ENCODE measurements at places on chromosomes 16 and 17. TPM values are rescaled to one million over a fixed set of nuclear protein-coding genes. Genes with fewer than 3 reads are reported as not detected.
A peak's percentile ranks its signal among the peaks of the same experiment; 100 is the strongest.

DNA sequence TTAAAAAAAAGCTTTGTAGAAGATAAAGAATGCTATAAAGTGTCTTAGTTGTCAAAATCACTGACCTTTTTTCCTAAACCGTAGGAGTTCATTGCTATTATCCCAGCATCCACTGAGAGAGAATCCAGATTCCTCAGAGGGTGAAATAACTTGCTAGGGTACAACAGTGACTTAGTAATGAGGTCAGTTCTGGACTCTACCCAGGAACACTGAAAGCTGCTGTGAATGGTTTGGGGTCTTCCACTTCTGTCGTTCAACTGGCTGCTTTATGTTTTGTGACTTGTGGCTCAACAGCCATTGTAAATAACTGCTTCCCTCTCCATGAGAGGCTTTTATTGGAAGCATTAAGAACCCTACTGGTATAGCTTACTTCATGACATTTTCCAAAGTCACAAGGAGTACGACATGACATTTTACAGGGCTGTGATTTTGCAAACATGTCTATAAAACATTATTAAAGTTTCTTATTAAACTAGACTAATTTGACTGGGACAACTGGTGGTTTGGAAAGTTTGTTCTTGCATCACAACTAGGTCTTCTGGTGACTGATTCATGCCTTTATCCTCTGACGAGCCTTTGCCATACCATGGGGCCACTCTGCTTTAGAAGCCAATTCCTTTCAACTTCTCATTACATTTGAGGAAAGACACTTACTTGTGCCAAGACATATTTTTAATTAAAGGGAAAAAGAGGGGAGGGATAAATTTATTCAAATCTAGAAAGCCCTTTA, 92.2 kb upstream of the CDH11 start:
- DNase-seq = no peak

DNA sequence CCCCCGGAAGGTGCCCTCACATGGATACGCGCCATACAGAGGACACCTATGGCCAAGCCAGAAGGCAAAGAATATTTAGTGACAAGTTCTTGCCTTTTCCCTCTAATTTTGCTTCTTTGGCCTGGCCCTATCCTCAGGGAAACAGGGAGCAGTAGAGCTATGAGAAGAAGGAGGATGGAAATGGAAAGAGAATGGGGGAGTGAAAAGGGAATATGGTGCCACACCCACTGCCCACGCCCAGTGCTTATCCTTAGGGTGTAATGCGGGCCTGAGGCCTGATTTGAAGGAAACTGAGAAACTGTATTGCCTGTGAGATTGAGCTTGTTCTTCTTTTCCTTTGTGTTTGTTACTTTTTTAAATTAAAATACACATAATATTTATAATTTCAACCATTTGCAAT, 255.1 kb downstream of the HS3ST3A1 start:
- no peak for DNase-seq

- no peak for DNase-seq
These were observed 20.4 kb upstream of the IL4R start for GRCh38 chr16:27293343-27293742.

GRCh38 chr17:58666858-58667267, 25.0 kb downstream of the TEX14 start:
- peak; percentile 20 for DNase-seq

GRCh38 chr16:6192532-6192931, 1094.9 kb upstream of the EEF2KMT start:
- no peak for DNase-seq

DNA sequence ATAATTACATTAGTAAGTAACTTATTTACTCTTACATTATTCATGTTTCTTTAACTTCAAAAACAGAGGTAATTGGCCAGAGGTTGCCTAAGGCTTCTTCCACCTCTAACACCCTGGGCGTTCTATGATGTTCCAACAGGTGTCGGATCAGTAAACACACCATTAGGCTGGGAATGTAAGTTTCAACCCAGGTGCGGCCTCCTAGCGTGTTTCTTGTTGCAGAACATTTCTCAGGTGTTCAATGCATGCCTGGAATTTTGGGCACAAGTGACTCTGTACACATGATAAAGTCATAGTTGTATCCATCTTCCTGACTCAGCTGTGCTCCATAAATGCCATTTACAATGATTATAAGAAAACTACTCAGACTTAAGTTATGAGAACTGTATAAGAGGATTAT, 1.0 kb downstream of the KRTAP2-2 start:
- DNase-seq = no peak

DNA sequence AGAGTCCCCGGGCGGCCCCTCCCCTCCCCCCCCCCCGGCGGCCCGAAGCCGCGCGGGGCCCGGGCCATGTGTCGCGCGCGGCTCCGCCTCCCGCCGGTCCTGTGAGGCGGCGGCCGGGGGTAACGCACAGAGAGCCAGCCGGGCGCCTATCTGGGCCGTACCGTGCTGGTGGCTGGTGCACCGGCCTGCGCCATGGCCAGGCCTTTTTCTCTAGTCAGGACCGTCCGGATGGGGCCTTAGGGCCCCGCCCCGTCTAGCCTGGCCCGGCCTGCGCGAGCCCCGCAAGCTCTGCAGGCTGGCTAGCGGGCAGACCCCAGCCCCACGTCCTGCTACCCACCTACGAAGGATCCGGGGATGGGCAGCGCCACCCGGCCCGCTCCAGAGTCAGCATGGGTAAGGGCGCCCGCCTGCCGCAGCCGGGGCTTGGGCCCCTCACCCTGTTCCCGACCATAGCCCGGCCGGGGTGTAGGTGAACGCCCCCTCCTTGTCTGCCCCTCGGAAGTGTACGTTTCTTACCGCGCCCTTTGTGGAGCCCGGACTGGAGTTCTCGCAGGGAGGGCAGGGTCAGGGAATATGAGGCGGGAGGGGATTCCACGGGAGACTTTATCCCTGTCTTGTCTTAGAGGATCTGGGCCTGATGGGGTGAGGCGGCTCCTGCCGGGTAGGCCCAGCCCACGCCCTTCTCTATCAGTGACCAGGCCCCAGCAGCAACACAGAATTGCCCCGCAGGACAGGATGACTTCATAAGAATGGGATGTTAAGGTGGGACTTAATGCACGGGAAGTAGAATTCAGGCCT, at the start of gene CENPT:
Gene CENPT, minus strand, starts transcription at position 630 of the 798 bp plus-strand sequence. CDS start 13,834 bp downstream, outside the sequence.
- DNase-seq = no peak

- no peak for DNase-seq
These were observed 10.3 kb downstream of the NSMCE1 start for GRCh38 chr16:27258241-27258734.

GRCh38 chr16:84557504-84557903, 53.0 kb upstream of the MEAK7 start:
- DNase-seq = no peak

Gene NFATC2IP
- polyA plus RNA-seq = 29.3 TPM

Gene MTSS2
- polyA plus RNA-seq = 126 TPM

Gene OTOP3
- polyA plus RNA-seq = not detected

Gene HSPB9
- polyA plus RNA-seq = 0.25 TPM

Gene NPEPPS
- polyA plus RNA-seq = 140 TPM

Gene ZPBP2
- not detected for polyA plus RNA-seq
